ENCODE measurements at places on chromosomes 3 and 15. TPM values are rescaled to one million over a fixed set of nuclear protein-coding genes. Genes with fewer than 3 reads are reported as not detected.

- no peaks in the 10 kb centered on the region for H3K27me3 ChIP-seq
- H3K4me3 ChIP-seq: no peak overlapping the region
- no peak overlapping the region for H3K27ac ChIP-seq
- H3K36me3 ChIP-seq: no peaks in the 10 kb centered on the region
- DNase-seq: peak; percentile 25
- H3K4me1 ChIP-seq: no peaks in the 10 kb centered on the region
Measured at GRCh38 chr15:65196637-65197336, 11.6 kb upstream of the CLPX start.

DNA sequence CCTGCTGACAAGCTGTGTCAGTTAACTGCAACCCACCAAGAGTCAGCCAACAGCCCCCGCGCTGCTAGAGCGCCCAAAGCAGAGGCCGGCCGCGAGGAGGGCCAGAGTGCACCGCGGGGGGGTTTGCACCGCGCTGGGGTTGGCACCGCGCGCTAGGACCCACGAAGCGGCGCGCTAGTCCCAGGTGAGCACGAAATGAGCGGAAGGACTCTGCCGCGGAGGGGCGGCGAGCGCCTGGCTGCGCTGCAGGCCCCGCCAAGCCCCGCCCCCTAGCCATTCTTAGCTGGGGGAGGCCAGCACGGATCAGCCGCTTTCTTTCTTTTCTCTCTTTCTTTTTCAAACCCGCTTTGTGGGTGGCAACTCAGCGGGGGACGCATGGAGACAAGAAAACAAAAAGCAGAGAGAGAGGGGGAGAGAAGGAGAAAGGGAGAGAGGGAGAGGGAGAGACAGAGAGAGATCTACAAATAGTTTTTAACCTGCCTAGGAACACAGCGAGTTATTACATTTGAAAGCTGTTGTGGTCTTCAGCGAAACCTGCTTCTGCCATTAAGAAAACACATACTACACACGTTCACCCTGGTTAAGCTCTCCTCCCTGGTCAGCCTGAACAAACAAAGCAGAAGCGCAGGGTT lies 6.9 kb upstream of the FOXB1 start:
- H3K27me3 ChIP-seq: peaks cover 91% of the 10 kb centered on the region
- peak overlapping the region; percentile 28 for H3K4me3 ChIP-seq
- no peaks in the 10 kb centered on the region for H3K36me3 ChIP-seq
- no peaks in the 10 kb centered on the region for H3K4me1 ChIP-seq
- peak; percentile 51 for DNase-seq

DNA sequence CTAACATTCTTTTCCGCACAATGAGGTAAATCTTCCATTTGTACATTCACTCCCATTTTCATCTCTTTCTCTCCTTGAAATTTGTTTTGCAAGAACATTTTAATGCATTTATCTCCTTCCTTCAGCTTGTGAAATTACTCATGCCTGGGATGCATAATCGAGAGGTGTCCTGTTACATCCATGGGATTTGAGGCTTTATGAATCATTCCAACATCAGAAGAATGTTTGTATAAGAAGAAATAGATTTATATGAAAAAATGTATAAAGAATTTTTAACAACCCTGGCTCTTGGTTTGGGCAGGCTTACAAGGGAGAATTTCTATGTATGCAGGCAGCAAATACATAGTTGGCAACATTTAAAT lies 93.2 kb upstream of the MBNL1 start:
- H3K4me1 ChIP-seq: no peaks in the 10 kb centered on the region
- H3K4me3 ChIP-seq: no peak overlapping the region
- no peaks in the 10 kb centered on the region for H3K27me3 ChIP-seq
- no peak overlapping the region for H3K27ac ChIP-seq

GRCh38 chr15:100241572-100242482 lies 99.9 kb downstream of the ADAMTS17 start:
- H3K36me3 ChIP-seq: no peaks in the 10 kb centered on the region
- DNase-seq: no peak
- H3K4me3 ChIP-seq: no peak overlapping the region
- H3K27me3 ChIP-seq: no peaks in the 10 kb centered on the region

GRCh38 chr3:197874653-197875052 lies 75.3 kb upstream of the RPL35A start:
- H3K27me3 ChIP-seq: no peaks in the 10 kb centered on the region
- no peak for DNase-seq
- no peaks in the 10 kb centered on the region for H3K4me1 ChIP-seq
- H3K36me3 ChIP-seq: no peaks in the 10 kb centered on the region

- no peaks in the 10 kb centered on the region for H3K4me1 ChIP-seq
- no peak for DNase-seq
- no peak overlapping the region for H3K4me3 ChIP-seq
Measured at GRCh38 chr3:149727656-149728055, 24.6 kb downstream of the COMMD2 start.

DNA sequence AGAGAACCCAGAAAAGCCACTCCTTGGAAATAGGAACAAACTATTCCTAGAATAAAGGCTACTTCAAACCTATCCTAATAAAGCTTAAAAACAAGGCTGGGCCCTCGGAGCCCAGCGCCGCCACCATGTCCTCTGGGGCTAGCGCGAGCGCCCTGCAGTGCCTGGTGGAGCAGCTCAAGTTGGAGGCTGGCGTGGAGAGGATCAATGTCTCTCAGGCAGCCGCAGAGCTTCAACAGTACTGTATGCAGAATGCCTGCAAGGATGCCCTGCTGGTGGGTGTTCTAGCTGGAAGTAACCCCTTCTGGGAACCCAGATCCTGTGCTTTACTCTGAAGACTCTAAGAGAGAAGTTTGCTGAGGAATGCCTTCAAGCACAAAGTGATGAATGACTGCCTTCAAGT lies 63.2 kb downstream of the ADAM10 start:
- no peak for DNase-seq
- H3K27me3 ChIP-seq: no peaks in the 10 kb centered on the region
- no peak overlapping the region for H3K4me3 ChIP-seq
- H3K4me1 ChIP-seq: no peaks in the 10 kb centered on the region
- H3K36me3 ChIP-seq: no peaks in the 10 kb centered on the region
- H3K27ac ChIP-seq: no peak overlapping the region

DNA sequence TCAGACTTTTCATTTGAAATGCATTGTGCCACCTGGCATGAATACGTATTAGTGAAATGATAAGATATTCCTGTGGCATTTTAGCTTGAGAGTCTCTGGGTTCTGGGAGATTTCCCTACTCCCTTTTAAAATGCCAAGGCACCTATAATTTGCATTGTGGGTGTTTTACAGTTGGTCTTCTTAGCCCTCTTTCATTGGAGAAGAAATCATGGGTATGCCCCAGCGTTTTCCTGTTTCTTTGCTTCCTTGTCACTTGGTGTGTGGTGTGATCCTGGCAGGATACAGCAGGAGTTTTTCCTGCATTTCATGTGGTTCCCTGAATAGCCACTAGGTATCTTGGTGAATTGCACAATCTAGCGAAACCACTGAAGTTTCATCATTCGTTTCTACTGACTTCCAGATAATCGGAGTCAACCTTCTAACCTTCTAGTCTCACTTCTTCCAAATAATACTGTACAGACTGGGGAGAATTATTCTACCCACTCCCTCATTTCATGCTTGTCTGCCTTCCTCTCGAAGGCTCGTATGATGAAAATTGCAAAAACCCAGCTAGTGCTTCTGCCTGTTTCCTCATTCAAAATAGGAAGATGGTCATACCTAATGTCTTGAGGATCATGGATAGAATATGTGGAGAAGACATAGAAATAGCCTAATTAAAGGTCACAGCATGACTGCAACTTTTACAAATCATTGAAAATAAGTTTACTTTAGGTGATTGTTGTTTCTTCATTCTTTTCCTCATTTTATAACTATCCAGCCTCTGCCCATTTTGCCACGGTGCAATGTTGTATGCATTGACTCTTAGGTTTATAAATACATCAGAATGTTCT lies 2.6 kb downstream of the BHLHE40 start:
- H3K4me1 ChIP-seq: peaks cover 18% of the 10 kb centered on the region
- H3K4me3 ChIP-seq: peak overlapping the region; percentile 13
- peak overlapping the region; percentile 98 for H3K27ac ChIP-seq
- no peaks in the 10 kb centered on the region for H3K27me3 ChIP-seq
- no peaks in the 10 kb centered on the region for H3K36me3 ChIP-seq
- no peak for DNase-seq

GRCh38 chr15:62209821-62210220 lies 44.7 kb upstream of the C2CD4B start:
- H3K27ac ChIP-seq: no peak overlapping the region
- H3K4me1 ChIP-seq: no peaks in the 10 kb centered on the region
- no peak for DNase-seq
- no peaks in the 10 kb centered on the region for H3K36me3 ChIP-seq
- no peak overlapping the region for H3K4me3 ChIP-seq
- no peaks in the 10 kb centered on the region for H3K27me3 ChIP-seq

DNA sequence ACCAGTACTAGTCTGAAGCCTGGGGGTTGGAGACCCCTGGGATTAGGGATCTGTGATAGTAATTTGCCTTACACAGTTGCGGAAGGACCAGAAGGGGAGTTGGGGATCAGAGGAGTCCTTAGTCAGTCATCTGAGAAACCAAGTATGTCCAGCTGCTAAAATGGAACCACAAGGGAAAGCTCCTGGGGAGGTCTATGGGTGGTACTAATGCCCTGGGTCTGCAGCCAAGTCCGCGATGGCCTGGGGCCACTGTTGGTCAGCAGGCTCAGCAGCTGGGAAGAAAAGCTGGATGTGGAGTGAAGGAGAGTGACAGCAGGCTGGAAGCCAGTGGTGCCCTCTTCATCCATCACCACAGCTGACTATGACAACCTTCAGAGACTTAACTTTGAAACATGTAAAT lies 2.2 kb upstream of the ANKDD1A start:
- H3K36me3 ChIP-seq: no peaks in the 10 kb centered on the region
- H3K27me3 ChIP-seq: no peaks in the 10 kb centered on the region
- H3K4me1 ChIP-seq: no peaks in the 10 kb centered on the region
- no peak for DNase-seq

DNA sequence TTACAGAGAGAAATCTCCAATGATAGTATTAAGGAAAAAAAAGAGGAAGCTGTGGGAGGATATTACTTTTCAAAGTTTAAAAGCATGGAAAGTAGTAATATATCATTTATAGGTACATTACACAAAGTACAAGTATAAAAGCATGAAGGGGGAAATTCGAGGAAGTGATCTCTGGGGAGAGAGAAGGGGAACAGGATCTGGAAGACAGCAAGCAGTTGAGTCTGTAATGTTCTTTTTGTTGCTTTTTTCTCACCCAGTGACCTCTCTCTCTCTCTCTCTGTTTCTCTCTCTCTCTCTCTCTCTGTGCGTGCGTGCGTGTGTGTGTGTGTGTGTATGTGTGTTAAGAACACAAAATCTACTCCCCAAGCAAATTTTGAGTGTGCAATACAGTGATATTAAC lies 10.2 kb downstream of the C3orf20 start:
- no peaks in the 10 kb centered on the region for H3K27me3 ChIP-seq
- H3K36me3 ChIP-seq: no peaks in the 10 kb centered on the region
- H3K4me1 ChIP-seq: no peaks in the 10 kb centered on the region
- DNase-seq: no peak

GRCh38 chr3:131218196-131218595 lies 163.4 kb upstream of the NUDT16 start:
- no peak overlapping the region for H3K4me3 ChIP-seq
- H3K4me1 ChIP-seq: no peaks in the 10 kb centered on the region
- DNase-seq: no peak
- H3K27me3 ChIP-seq: no peaks in the 10 kb centered on the region
- H3K27ac ChIP-seq: no peak overlapping the region
- H3K36me3 ChIP-seq: no peaks in the 10 kb centered on the region

GRCh38 chr15:77066971-77067690 lies 3.8 kb downstream of the TSPAN3 start:
- no peaks in the 10 kb centered on the region for H3K27me3 ChIP-seq
- peaks cover 2% of the 10 kb centered on the region for H3K4me1 ChIP-seq
- peak overlapping the region; percentile 9 for H3K4me3 ChIP-seq
- peak overlapping the region; percentile 63 for H3K27ac ChIP-seq
- no peak for DNase-seq
- H3K36me3 ChIP-seq: no peaks in the 10 kb centered on the region

DNA sequence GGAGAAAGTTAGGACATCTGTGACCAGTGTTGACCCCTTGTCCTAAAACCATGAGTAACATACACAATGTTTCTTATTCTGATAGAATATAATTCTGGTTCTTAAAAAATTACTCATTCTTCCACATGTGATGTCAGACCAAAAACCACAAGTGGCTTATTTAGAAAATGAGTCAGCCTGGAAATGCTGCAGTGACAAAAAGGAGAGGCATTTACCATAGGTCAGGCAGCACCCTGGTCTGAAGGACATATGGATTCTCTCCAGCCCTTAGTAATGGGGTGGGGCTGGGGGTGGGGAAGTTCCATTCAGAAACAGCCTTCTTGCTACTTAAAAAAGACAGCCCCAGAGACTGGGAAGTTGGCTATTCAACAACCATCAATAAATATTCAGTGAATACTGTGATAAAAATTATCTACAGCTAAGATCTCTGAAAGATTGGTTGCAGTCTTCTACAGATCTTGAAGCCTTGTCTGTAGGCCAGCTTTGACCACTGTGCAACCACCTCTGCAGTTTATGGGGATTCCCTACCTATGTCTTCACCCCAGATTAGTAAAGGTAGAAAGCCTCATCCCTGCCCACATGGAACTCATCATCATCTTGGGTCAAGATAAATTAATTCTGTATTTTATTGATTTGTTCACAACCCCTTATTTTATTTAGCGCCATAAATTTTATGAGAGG lies 34.9 kb upstream of the TIMP4 start:
- peak overlapping the region; percentile 67 for H3K27ac ChIP-seq
- no peak overlapping the region for H3K4me3 ChIP-seq
- no peaks in the 10 kb centered on the region for H3K27me3 ChIP-seq
- H3K4me1 ChIP-seq: no peaks in the 10 kb centered on the region
- no peak for DNase-seq
- H3K36me3 ChIP-seq: no peaks in the 10 kb centered on the region

- no peak for DNase-seq
- H3K36me3 ChIP-seq: no peaks in the 10 kb centered on the region
- no peaks in the 10 kb centered on the region for H3K4me1 ChIP-seq
- no peak overlapping the region for H3K4me3 ChIP-seq
- no peaks in the 10 kb centered on the region for H3K27me3 ChIP-seq
Measured at GRCh38 chr3:127172781-127173515, 20.0 kb upstream of the PRR23E start.

GRCh38 chr3:111081008-111081545 lies 9.5 kb downstream of the NECTIN3 start:
- DNase-seq: no peak
- no peaks in the 10 kb centered on the region for H3K27me3 ChIP-seq
- no peak overlapping the region for H3K4me3 ChIP-seq
- H3K36me3 ChIP-seq: no peaks in the 10 kb centered on the region
- peaks cover 14% of the 10 kb centered on the region for H3K4me1 ChIP-seq

Gene HRG
- total RNA-seq: not detected

Gene COPG1
- 220 TPM for total RNA-seq

Gene GOLGA6D
- total RNA-seq: not detected

Gene DYNLT2B
- 6.0 TPM for total RNA-seq

Gene NEK4
- total RNA-seq: 24.3 TPM

Gene C2CD4A
- total RNA-seq: 1.7 TPM

Gene NGLY1
- 32.9 TPM for total RNA-seq

Gene FBXW12
- total RNA-seq: not detected

Gene IDH2
- total RNA-seq: 184 TPM

All from Peyer's patch (tissue), 4 donors.